NCI-H1048 (cell line): ENCODE measurements at places on chromosomes 12 and 14.

DNA sequence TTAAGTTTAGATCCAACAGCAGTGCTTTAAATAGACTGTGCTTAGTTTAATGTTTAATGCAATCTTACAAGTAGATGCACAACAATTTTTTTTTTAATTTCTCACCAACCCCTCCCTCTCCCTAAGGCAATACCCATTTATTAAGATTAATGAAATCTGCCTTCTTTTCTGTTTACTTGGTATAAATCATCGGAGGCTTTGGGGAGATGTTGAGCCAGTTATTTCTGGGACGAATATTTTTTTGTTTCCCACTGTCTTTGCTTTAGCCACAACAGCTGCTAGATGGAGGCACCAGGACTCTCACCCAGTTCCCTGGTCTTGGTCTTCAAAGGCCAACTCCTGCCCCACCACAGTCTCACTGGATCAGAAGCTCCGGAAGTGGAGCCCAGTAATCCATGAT, 113.4 kb downstream of the PLXNC1 start:
- DNase-seq: no peak

- DNase-seq: no peak
Observed at GRCh38 chr12:67758119-67758518, 109.6 kb downstream of the DYRK2 start.

GRCh38 chr14:90518941-90519256, 122.1 kb downstream of the CALM1 start:
- no peak for DNase-seq

- DNase-seq: no peak
Observed at GRCh38 chr12:116138364-116138763, 139.1 kb downstream of the MED13L start.

DNA sequence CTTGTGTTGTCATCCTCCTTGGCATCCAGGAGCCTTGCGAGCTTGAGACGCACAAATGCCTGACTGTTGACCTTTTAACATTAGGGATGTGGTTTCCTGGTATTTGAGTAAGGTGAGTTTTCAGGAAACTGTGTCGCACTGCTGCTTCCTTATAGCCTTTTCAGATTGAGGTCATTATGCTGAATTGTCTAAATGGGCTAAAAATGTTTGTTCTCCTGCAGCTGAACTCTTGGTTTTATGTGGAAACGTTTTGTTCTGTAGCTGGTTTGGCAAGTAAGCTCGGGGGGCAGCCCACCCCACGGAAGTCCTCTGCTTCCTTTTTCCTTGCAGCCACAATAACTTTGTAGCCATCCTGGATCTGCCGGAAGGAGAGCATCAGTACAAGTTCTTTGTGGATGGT, 5.7 kb downstream of the PRKAB1 start:
- no peak for DNase-seq

GRCh38 chr12:132904718-132905328, 17.4 kb upstream of the CHFR start:
- DNase-seq: no peak
